GM23338 (cell line): ENCODE measurements at places on chromosomes 2 and 18. TPM values are rescaled to one million over a fixed set of nuclear protein-coding genes. Genes with fewer than 3 reads are reported as not detected.

Gene ACADL
- polyA plus RNA-seq = 0.37 and 0.68 TPM in 2 replicates

GRCh38 chr2:219514196-219514761 lies at the start of gene ASIC4:
Gene ASIC4, plus strand, starts transcription at chr2:219514482. Its CDS starts 243 bp downstream, at chr2:219514725.
- H3K36me3 ChIP-seq = no peaks in the 10 kb centered on the region
- DNase-seq = peak; percentile 50
- peak within 1 kb of the TSS; percentile 43 for H3K4me3 ChIP-seq

DNA sequence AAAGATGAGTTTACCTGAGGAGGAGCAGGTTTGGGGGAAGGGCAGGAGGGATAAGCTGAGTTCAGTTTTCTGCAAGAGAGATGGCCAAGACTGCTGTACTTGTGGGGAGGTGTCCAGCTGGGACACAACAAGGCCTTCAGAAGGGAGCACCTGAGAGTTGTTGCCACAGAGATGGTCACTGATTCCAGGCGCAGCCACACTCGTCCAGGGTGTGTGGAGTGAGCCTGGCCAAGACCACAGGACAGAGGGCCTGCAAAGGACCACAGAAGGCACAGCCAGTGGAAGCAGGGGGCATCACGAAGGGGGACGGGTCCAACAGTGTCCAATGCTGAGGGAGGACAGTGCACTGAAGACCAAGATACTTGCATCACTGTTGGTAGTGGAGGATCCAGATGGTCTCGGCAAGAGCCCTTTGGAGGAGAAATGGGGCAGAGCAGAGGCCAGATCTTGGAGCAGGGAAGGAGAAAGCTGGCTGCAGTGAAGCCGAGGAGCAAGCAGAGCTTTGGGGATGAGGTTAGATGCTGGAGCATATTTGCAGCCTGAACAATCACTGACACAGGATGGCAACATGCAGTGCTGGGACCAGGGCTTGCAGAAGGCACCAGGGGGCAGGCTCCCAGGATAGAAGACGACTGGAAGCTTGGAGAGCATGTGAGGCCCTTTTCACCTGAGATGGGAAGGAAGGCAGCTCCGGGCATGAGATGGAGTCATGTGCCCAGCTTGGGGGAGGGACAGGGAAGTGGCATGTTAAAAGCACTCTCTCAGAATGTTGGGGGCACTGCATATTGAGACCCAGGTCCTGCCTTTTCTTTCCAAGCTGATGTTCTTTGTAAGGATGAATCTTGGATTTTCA lies 214.0 kb downstream of the CYP26B1 start:
- no peak overlapping the region for H3K27ac ChIP-seq
- DNase-seq = peak; percentile 30
- H3K27me3 ChIP-seq = no peaks in the 10 kb centered on the region
- no peaks in the 10 kb centered on the region for H3K4me1 ChIP-seq
- H3K36me3 ChIP-seq = no peaks in the 10 kb centered on the region
- no peak overlapping the region for H3K4me3 ChIP-seq

Gene ADD2
- polyA plus RNA-seq = 34.6 and 40.2 TPM in 2 replicates

- no peaks in the 10 kb centered on the region for H3K27me3 ChIP-seq
- H3K27ac ChIP-seq = no peak overlapping the region
- no peak overlapping the region for H3K4me3 ChIP-seq
Measured at GRCh38 chr2:232741294-232741693, 35.1 kb downstream of the KCNJ13 start.

DNA sequence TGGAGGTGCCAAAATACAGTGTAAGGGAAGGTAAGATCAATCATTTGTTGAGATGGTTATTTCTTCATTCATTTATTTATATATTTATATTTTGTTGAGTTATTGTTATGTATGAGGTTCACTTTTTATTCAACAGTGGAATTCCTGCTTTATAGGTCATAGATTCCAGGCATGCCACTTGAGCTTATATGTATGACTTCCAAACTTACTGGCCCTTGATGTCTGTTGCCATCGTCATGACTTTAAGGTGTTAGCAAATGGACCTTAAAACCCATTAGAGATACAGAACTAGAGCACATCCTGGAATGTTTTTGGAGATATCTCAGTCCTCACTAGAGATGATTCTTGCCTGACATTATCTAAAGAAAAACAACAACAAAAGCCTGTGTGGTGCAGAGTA lies 25.9 kb downstream of the CCDC85A start:
- DNase-seq = no peak
- H3K4me3 ChIP-seq = no peak overlapping the region
- H3K4me1 ChIP-seq = no peaks in the 10 kb centered on the region
- H3K27me3 ChIP-seq = no peaks in the 10 kb centered on the region

Gene SEPTIN10
- 47.7 and 52.3 TPM in 2 replicates for polyA plus RNA-seq

DNA sequence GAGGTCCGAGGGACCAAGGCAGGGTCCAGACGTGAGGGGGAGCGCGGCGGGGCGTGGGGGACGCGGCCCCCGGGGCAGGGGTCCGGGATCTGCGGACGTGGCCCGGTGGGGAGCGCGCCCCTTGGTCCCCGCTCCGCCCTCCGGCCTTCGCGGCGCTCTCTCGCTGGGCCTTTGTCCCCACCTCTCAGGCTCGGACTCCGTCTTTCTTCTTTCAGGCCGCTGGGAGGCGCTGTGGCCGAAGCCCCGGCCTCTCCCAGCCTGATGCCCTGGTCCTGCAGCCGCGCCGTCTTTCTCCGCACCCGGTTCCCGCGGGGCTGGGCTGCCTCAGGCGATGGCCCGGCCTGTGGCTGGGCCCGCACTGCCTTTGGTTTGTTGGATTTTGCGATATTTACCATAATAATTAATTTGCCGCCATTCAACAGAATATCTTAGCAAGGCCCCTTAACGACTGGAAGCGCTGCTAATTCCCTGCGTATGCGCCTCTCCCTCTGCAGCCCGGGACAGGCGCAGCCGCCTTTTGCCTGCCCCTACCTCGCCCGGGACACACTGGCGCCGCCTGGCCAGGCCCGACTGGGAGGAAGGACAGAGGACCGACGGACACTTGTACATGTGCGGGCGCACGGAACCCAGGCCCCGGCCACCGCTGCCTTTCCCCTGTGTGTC lies 10.8 kb downstream of the SIX3 start:
- peaks cover 59% of the 10 kb centered on the region for H3K4me1 ChIP-seq
- H3K4me3 ChIP-seq = peak overlapping the region; percentile 55
- peak; percentile 92 for DNase-seq

GRCh38 chr18:68640861-68641260 lies 74.0 kb downstream of the TMX3 start:
- H3K27ac ChIP-seq = no peak overlapping the region
- DNase-seq = no peak
- H3K27me3 ChIP-seq = no peaks in the 10 kb centered on the region
- H3K36me3 ChIP-seq = no peaks in the 10 kb centered on the region

- no peak overlapping the region for H3K27ac ChIP-seq
- H3K27me3 ChIP-seq = no peaks in the 10 kb centered on the region
- no peak overlapping the region for H3K4me3 ChIP-seq
- no peaks in the 10 kb centered on the region for H3K36me3 ChIP-seq
Measured at GRCh38 chr2:97654309-97654708, 8.4 kb downstream of the COX5B start.

Gene C1QL2
- polyA plus RNA-seq = 0.56 and 0.87 TPM in 2 replicates

DNA sequence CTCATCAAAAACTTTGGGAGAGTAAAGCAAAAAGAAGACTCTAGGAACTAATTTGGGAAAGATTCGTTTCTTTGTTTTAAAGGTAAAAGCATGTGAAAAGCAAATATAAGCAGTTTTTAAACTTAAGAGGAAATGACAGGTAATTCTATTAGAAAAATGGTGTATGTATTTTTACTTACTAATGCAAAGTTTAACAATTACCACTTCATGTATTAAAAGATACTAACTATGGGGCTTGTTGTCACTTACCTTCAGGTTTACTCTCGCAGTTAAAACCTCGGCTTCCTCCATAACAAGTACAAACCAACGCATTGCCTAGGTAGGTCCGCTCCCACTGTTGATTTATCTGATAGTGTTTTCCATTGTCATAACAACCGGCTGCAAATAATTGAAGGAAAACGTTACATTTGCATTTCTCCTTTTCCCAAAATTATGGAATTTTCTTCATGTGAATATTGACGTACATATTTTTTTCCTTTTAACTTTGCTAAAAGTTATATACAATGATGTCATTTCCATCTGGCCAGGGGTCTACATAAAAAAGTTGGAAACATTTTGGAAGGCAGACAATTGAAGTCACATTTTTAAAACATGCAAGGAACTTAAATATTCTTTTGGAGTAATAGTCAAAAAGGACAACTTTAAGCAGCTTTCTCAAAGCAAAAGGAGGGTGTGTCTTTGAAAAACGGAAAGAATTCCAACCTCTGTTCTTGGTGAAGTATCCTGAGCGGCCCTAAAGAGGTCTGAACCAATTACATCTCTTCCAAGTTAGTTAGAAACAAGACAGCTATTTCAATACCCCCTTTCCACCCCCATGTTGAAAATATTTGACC lies 1.2 kb downstream of the FN1 start:
- no peak overlapping the region for H3K27ac ChIP-seq
- peak overlapping the region; percentile 87 for H3K4me3 ChIP-seq
- H3K27me3 ChIP-seq = no peaks in the 10 kb centered on the region
- H3K4me1 ChIP-seq = peaks cover 18% of the 10 kb centered on the region
- peaks cover 27% of the 10 kb centered on the region for H3K36me3 ChIP-seq

Gene HOXD10
- not detected in 2 replicates for polyA plus RNA-seq

Gene SERPINB8
- 0.50 and 1.7 TPM in 2 replicates for polyA plus RNA-seq

- H3K27ac ChIP-seq = no peak overlapping the region
- no peaks in the 10 kb centered on the region; the same call in 1 of the 2 replicates for H3K36me3 ChIP-seq
- peaks cover 6% of the 10 kb centered on the region for H3K4me1 ChIP-seq
- peaks cover 65% of the 10 kb centered on the region for H3K27me3 ChIP-seq
- peak overlapping the region; percentile 87 for H3K4me3 ChIP-seq
- DNase-seq = peak; percentile 22
Measured at GRCh38 chr2:158969162-158969714, 798 bp downstream of the TANC1 start.

DNA sequence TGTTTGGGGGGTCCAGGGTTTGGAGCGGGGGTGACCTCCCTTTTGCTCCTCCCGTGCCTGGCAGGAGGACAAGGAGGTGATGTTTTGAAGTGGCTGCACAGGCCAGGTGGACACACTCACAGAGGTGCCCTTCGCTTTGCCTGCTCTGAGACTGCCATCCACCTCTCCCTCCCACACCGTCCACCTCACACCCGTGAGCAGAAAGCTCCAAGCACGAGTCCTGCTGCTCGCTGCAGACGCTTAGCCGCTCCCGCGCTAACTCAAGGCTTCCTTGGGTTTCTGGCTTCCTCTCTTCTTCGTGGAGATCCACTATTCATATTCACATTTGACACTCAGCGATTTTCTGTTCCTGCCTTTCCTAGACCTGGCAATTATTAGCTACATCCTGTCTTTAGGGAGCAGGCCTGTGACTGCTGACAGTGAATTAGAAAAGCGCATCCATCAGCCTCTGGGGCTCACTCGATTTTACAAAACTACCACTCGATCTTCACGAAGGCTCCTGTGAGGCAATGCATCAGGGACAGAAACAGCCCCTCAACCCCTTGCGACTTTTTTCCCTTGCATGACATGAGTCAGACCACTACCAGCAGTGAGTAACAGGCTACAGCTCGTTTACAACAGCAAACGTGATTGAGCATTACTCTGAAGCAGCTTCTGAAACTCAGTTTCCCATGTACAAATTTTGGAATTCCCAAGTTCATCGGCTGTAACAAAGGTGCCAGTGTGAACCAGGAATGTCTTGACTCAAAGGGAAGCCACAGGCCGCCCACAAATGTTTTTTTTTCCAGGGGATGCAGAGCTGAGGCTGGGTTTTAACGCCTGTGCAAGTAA lies 238.7 kb upstream of the SOX11 start:
- H3K27ac ChIP-seq = no peak overlapping the region
- no peak overlapping the region for H3K4me3 ChIP-seq
- no peaks in the 10 kb centered on the region for H3K36me3 ChIP-seq
- no peak for DNase-seq

Gene E2F6
- 11.9 and 16.9 TPM in 2 replicates for polyA plus RNA-seq
